Fibroblast of mammary gland (primary cell): ENCODE measurements at places on chromosomes 4 and X.

- DNase-seq, result peak; percentile 27
These were observed 103.0 kb downstream of the SORCS2 start for GRCh38 chr4:7295197-7295910.

- no peak for DNase-seq
These were observed 1085.3 kb upstream of the PCDH10 start for GRCh38 chr4:132063829-132064228.

DNA sequence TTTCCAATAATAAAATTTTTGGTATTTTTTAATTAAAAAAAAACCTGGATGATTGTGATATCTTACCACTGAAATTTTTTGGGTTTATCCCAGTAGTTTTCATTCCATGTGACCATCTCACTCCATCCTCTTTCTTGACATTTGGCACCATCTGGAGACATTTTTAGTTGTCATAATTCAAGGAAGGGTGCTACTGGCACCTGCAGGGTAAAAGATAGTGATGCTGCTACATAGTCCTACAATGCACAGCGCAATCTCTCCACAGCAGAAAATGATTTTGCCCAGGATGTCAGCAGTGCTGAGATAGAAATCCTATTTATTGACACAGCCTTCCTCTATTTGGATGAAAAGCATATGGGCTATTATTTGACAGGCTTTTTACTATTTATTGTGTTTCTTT lies 79.3 kb downstream of the RBPJ start:
- no peak for DNase-seq

GRCh38 chr4:99868126-99868596 lies 26.1 kb downstream of the LAMTOR3 start:
- peak; percentile 86 for DNase-seq

DNA sequence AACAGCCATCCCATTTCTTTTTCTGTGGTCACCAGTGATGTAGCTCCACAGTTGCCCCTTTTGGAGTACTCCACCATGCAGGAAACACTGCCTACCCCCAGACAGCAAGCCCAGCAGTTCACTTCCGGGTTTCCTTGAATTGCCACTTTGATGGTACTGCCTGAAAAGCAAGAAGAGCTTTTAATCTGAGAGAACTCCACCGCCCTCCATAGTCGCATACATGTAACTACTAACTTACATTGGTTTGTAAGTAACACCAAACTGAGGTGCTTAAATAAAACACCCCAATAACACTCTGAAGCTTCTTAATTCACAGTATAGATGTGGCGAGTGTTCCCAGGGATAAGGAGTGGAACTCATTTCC lies 53.6 kb upstream of the HPSE start:
- DNase-seq, result peak; percentile 14

- DNase-seq, result no peak
These were observed 56.6 kb upstream of the TEX13A start for GRCh38 chrX:105277132-105277531.
